Spinal cord (tissue), 10 donors: ENCODE measurements at places on chromosomes 1 and 21. TPM values are rescaled to one million over a fixed set of nuclear protein-coding genes. Genes with fewer than 3 reads are reported as not detected.

DNA sequence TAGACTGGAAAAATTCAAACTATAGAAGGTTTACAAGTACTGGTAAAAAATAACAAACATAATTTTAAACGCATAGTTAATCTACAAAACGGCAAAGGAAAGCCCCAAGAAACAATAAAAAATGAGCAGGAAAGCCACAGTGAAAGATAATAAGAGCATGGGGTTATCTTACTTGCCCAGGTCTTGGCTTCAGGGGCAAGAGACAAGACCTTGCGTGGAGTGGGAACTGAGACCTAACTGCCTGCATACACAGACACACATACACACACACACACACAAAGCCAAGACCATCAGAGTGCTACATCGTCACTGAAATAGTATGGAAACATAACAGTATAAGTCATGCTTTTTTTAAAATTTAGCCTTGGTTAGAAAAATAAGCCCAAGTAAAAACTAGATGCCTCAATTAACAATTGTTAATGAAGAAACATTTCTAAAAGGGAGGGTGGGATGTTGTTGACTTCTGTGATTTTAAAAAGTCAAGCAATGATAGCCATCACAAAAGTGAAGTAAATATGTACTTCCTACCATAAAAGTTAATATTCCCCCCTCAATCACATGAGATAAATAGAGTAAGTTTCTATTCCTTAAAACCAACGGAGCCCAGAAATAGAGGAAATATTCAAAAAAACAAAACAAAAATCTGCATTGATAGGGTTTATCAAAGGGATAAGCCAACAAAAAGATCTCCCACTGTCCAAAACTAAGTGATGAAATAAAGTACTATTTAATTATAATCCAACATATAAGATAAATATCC, 29.4 kb upstream of the CRP start:
- no peak for DNase-seq

- DNase-seq, result no peak
Observed at GRCh38 chr1:204304067-204304466, 55.7 kb downstream of the PLEKHA6 start.

- no peak for DNase-seq
Observed at GRCh38 chr1:205907794-205908193, 35.5 kb downstream of the SLC26A9 start.

DNA sequence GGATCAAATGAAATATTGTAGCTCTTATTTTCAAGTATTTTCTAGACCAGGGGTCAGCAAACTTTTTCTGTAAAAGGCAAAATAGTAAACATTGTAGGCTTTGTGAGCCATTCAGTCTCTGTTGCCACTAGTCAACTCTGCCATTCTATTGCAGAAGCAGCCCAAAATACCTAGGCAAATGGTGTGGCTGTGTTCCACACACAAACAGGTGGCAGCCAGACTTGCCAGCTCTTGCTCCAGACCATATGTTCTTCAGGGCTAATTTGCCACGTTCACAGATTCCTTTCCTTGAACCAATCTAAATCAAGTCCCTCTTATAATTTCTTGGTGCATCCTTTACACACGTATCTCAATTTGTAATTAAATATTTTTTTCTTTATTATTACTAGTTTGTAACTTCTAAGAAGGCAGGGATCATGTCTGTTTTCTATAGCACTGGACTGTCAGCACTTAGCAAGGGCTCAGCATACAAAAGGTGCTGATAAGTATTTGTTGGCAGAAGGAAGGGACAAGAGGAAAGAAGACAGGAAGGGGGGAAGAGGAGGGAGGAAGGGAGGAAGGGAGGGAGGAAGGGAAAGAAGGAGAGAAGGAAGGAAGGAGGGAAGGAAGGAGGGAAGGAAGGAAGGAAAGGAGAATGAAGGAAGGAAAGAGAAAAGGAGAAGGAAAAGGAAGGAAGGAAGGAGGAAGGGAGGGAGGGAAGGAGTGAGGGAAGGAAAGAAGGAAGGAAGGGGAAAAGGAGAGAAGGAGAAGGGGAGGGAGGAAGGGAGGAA, 106.5 kb upstream of the EDEM3 start:
- DNase-seq, result no peak

DNA sequence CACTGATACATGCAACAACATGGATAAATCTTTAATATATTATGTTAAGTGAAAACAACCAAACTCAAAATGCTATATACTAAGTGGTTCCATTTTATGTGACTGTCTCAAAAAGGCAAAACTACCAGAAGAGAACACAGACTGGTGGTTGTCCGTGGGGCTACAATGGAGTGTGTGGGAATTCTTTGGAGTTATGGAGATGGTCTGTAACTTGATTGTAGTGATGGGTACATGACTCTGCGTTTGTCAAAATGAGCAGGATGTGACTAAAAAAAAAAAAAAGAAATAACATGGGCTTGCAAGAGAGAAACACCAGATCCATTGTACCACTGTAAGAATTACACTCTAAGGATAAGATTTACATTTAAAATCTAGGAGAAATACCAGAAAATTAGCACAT, 52.2 kb upstream of the KIAA1614 start:
- DNase-seq, result no peak

DNA sequence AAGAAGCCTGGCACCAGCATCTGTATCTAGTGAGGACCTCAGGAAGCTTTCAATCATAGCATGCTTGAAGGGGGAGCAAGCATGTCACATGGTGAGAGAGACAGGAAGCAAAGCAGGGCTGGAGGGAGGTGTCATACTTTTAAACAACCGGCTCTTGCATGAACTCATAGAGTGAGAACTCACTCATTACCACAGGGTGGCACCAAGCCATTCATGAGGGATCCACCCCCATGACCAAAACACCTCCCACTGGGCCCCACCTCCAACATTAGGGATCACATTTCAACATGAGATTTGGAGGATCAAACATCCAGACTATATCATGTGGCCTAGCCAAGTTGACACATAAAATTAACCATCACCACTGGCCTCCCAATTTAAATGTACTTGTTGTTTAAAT, 125.1 kb upstream of the KCND3 start:
- DNase-seq, result no peak

GRCh38 chr1:108646648-108647269, 14.1 kb downstream of the HENMT1 start:
- no peak for DNase-seq

DNA sequence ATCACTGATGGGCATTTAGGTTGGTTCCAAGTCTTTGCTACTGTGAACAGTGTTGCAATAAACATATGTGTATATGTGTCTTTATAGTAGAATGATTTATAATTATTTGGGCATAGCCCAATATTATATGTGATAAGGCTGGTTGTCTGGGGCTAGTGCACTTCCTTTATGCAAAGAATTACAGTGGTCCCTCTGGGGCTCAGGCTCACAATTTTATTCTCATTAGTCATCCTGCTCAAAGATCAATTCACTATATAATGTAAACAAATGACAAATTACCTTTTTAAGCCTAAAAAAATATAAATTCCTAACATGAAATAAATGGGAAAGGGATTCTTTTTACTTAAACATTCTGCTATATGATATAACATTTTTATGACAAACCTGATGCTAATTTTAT, 5.0 kb downstream of the PLPPR4 start:
- no peak for DNase-seq

DNA sequence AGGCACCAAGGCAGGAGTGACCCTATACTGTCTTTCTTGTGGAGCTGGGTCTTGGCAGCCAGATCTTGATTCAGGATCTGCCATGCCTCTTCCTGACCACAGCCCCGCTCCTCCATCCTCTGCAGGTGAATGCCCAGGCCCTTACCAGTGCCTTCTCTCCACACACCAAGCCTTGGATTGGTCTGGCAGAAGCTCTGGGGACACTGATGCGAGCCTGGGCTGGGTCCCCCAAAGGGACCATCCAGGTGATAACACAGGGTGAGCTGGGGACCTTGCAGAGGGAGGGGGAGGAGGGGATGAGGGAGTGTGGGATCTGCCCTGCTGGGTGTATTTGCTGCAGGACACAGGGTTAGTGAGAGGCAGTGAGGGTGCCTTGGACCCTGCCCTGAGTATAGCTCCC, 28.4 kb downstream of the HMGCS2 start:
- DNase-seq, result no peak

DNA sequence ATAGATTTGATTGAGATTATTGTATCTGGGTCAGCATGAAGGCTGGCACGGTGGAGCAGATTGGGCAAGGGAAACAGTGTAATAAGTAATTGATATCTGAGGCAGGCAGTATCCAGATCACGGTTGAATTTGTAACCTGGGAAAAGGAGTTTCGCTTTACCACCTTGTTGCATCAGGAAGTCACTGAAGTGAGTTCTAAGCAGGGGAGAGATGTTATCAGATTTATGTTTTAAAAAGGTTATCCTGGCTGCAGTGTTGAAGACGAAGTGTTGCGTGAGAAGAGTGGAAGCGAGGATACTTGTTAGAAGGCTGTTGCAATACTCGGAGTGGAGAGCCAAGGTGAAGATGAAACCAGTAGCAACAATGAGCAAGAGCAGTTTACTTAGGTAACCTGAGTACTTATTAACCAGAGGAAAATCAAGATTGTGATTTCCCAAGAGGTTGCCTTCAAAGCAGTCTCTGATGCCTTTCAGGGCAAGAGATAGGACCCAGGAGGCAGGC, 77.8 kb downstream of the LHX9 start:
- no peak for DNase-seq

GRCh38 chr21:36249576-36250422, 70.2 kb upstream of the MORC3 start:
- no peak for DNase-seq

- no peak for DNase-seq
Observed at GRCh38 chr1:68675336-68675735, 178.5 kb upstream of the DEPDC1 start.

GRCh38 chr1:91622616-91623015, 122.0 kb downstream of the CDC7 start:
- no peak for DNase-seq

DNA sequence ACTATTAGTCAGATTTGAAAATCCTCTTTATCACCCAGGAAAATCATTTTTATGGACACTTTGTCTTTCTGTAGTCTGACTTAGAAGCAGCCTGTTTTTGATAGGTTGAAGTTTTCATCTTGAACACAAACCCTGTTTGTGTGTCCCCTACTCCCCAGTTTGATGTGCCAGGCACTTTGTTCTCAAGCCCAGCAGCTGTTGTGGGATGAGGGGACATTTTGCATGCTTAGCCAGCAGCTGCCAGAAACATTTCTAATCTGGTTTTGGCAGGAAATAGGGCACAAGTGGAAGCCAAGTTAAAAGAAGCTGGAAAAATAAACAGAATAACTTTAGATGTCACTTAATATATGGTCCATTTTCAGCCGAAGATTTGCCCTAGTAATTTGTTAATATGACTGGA, 29.9 kb downstream of the ACTN2 start:
- no peak for DNase-seq

- DNase-seq, result no peak
Observed at GRCh38 chr1:50527249-50527986, 104.2 kb upstream of the DMRTA2 start.

DNA sequence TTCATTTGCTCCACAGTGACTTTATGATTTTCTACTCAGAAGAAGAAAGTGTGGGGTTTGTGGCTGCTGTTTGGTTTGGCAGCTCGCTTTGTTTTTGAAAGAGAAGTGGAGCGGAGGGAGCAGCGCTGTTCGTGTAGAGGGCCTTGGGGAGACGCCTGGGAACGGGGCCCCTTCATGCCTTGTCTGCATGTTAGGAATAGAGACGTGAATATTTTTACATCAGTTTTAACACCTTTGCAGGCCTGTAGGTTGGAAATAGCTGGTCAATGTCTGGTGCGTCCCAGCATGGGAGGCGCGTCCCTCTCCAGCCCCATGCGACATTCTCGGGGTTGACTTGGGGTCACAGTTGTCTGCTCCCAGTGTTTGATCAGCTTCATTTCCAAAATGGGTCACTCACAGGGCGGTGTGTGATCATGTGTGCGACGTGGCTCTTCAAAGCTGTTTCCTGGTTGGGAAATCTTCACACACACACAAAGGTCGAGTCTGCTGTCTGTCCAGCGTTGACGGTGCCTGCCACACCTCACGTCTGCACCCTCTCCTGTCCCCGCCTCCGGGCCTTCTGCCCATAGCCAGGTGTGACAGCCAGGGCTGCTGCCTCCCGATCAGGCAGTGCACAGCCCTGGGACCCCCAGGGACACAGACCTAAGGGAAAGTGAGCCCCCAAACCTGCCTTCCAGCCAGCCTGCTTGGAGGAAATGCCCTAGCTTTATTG, 149.2 kb downstream of the PSMG1 start:
- DNase-seq, result no peak

GRCh38 chr1:101051688-101052638, 26.4 kb upstream of the DPH5 start:
- DNase-seq, result no peak

The TTC22 gene
- total RNA-seq, result 1.2 TPM

The OPRD1 gene
- 0.28 TPM for total RNA-seq

The TAGLN2 gene
- total RNA-seq, result 75.1 TPM

The CD164L2 gene
- total RNA-seq, result 2.8 TPM

The PIGP gene
- 20.2 TPM for total RNA-seq

The E2F2 gene
- 3.7 TPM for total RNA-seq

The PTAFR gene
- total RNA-seq, result 7.9 TPM

The CCDC30 gene
- 12.0 TPM for total RNA-seq

The HCRTR1 gene
- 3.2 TPM for total RNA-seq

The TRAPPC3 gene
- total RNA-seq, result 59.7 TPM
